ENCODE measurements at places on chromosomes 5 and 9.

- no peak for DNase-seq
Observed at GRCh38 chr5:66209794-66210193, 65.7 kb downstream of the SREK1 start.

GRCh38 chr5:146345240-146345577, 6.6 kb downstream of the POU4F3 start:
- DNase-seq, result no peak

DNA sequence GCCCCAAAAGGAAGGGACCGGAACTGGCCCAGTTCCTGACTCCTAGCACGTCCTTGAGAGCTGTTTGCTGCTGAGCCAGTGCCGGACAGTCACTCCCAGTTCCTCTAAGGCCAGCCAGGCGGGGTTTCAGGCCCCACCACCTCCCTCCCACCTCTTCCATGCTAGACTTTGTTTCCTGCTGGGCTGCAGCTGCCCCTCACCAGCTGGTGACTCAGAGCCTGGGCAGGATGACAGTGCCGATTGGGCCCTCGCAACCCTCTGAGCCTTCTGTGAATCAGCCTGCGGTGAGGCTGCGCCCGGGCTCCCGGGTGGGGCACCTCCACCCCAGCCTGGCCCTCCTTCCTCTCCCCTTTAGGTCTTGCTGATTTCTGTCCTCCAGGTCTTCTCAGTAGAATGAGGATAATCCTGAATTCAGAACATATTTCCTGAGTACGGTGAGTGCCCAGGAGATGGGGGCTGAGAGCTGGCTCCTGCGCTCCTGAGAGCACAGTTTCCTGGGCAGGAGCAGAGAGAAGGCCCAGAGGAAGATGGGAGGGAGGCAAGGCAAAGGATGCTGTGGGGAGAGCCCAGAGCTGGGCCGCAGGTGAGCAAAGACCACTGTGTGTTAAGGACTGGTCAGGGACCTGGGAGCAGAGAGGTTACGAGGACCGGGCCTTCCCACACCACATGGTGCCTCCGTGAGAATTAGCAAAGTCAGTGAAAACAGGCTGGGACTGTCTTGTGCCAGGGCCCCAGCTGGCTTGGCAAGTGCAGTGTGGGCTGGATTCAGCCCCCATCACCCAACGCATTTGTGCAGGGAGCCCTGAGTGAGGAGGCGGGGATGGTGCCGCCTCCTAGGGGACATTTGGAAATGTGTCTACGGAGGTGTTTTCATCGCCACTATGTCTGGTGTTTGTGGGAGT, 32.9 kb upstream of the STXBP1 start:
- DNase-seq, result peak; percentile 95

DNA sequence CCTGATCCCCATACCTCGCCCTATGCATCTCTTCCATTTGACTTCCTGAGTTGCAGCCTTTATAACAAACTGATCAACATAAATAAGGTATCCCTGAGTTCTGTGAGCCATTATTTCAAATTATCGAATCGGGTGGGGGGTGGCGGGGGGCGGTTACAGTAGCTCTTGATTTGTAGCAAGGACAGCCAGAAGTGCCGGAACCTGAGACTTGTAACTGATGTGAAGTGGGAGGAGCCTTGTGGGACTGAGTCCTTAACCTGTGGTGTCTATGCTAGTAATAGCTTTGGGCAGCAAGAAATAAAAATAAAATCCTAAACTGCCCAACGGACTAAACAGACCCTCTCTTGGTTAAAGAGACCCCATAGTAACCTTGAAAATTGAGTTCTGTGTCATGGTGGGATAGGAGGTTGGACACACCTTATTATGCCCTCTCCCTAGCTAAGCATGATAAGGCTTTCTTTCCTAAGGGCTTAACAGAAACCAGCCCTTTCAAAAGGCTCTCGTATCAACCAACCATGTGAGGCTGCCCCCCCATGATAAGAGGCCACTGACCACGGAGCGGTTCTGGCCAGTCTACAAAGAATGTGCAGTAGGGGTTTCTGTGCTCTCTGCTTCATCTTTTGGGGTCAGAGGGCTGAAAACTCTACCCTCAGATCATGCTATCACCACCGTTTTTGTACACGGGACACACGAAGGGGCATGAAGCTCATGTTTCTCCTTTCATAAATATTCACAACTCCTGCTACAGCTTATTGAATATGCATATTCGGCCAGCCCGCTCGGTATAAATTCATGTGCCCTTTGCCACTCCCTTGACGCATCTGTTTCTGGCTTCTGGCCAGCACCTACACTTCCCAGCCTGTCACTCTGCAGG, 39.5 kb upstream of the IQGAP2 start:
- no peak for DNase-seq

DNA sequence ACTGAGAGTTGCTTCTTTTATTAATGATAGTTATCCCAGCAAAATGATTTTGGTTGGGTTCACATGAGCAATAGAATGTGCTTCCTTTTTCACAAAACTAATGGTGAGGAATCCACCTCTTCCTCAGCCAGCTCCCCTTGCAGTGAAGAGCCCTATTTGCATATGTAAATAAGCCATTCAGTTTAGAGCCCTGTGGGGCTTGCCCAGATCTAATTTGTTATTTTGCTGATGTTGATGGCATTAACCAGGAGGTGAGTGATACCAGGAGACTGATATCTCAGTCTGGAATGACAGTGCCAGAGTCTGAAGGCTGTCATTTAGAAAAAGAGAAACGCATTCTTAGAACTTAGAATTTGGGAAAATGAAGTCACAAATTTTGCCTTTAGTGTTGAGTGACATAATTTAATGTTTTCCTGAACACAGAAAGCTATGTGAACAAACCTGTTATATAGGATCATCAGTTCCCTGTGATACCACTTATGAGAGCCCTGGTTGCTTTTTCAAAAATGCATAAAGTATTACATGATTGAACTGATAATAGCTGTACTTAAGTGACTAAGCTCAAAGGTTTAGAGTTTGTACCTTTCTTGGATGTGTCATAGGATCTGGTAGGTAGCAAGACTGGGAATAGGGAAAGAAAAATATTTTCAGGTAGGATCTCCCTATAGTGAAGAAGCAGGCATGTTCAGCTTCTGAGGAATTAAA, 271.6 kb downstream of the MAST4 start:
- no peak for DNase-seq

- peak; percentile 81 for DNase-seq
Observed at GRCh38 chr9:133184971-133185370, 21.3 kb upstream of the GBGT1 start.

GRCh38 chr5:90472783-90473395, 1.7 kb downstream of the MBLAC2 start:
- DNase-seq, result no peak

DNA sequence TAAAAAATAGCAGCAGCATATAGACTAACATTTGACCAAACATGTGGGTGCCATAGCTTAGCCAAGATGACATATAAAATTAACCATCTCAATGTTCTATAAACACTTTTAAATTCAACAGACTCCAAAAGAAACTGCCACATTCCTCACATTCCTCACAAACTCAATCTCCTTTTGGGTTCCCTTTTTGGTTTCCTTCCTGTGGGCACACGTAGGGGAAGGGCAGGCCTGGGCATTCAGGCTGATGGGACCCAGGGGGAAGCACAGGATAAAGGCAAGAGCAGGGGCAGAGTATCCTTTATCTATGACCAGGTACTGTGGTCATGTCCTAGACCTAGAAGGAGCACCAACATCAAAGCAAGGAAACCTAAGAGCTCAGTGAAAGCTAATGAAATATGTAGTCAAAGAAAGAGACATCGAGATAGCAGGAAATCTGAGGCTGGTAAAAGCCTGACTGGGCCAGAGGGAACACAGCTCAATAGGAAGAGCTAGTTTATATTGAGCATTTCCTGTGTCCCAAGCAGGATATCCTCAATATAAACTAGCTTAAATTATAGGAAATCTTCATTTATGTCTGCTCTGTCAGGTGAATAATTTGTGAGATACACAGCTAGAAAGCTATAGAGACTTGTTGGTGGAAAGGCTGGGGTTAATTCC, 13.6 kb upstream of the ERAP1 start:
- peak; percentile 3 for DNase-seq

DNA sequence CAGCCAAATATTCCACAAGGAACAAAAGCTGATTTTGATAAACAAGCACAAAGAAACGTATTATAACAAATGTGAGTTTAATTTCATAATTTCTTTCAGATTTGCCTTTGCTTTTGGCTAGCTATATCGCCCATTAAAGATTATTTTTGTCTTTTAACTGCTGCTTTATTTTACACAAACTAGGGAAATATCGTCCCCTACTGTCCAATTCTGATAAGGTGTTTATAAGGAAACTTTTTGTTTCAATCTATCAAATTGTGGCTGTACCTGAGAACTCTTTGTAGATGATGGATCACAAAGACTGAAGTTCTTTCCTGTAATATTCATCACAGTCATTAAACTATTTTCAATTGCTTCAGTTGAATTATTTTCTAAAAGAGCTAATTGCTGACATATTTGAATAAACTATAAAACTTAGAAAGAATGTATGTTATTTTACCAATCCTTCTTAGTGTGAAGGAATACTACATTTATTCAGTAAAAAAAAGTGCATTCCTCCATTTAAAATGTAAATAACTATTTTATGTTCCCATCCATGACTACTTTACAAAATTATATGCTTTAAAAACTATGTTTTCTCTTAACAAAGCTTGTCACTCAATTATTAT, 431.3 kb upstream of the ITGA1 start:
- peak; percentile 10 for DNase-seq

DNA sequence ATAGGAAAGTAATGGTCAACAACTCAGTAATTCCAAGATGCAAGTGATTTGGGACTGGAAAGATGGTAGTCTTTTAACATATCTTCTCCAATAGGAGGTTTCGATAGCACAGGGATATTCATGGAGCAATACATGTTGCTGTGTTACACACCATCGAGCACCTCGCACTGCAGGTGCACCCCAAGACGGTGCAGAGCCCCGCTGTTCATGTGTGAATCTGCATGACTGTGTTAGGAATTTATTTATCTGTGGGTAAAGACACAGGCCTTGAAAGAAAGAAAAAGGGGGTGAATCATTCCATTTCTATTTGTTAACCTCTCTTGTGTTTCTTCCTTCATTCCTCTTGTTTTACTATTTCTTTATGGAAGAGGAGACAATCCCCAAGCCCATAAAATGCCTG, 217.1 kb downstream of the EBF1 start:
- no peak for DNase-seq

- DNase-seq, result peak; percentile 58
Observed at GRCh38 chr9:121261107-121261460, 6.9 kb upstream of the GSN start.

GRCh38 chr9:136061405-136061804, 33.7 kb downstream of the NACC2 start:
- DNase-seq, result no peak

DNA sequence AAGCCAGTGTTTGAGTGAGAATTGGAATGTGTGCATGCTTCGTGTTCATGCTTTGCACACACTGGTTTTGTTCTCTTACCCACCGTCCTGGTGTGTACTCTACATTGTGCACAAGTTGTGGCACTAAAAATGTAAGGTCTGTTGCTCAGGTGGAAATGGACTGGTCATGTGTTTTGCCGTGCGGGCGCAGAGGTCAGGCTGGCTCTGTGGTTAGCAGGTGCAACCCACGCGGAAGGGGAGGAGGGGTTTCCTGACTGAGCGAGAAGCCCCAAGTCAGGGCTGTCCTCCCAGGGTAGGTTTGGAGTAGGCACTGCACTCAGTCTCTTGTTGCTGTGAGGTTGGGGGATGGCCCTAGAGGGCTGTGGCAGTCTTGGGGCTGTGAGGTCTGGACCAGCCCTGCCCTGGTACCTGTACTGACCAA, 86.6 kb downstream of the EHMT1 start:
- no peak for DNase-seq

- DNase-seq, result no peak
Observed at GRCh38 chr5:26329562-26330189, 708.7 kb downstream of the CDH9 start.

- no peak for DNase-seq
Observed at GRCh38 chr9:13915131-13915530, 398.8 kb downstream of the NFIB start.

- DNase-seq, result no peak
Observed at GRCh38 chr9:120710110-120710981, 3.9 kb downstream of the MEGF9 start.

DNA sequence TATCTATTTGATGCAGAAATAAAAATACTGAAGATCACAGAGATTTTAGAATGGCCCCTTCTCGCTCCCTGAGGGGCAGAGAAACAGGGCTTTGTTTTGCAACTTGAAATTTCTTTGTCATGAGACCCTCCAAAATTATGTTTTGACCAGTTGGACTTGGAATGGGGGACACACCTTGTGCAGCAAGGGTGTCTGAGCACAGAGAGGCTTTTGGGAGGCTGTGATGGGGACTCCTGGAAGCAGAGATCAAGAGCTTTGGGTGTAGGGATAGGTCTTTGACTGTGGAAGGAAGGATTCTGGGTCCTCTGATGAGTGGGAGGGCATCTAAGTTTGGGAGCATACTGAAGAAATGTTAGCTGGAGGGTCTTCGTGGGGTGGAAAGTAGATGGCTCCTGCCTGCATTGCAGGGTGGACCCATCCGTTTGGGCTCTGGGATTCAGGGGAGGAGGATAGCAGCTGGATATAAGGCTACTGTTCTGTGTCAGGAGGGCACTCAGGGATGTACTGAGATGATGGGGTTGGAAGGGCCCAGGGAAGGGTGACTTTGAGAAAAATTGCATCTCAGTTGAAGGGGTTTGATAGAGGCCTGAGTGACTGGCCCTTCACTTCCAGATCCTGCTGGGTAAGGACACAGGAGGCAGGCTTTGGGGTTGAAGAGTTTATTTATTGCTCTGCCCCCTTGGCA, 1.8 kb upstream of the MYORG start:
- DNase-seq, result no peak

GRCh38 chr5:81838307-81838906, 87.5 kb upstream of the SSBP2 start:
- DNase-seq, result peak; percentile 66

DNA sequence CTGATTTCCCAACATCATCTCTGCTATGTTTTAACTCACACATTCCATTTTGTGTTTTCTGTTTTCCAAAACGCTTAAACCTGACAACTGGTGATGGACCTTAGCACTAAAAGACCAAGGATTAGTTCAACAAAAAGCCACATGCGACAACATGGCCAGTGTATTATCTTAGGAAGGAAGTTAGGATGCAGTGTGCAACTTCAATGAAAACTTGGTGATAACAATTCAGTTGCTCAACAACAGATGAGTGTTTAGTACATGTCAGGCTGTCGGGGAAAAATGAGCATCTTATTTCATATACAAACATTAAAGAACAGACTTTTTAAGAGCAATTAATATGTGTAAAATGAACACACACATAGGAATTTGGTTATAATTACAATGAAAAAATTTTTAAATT, 780.0 kb downstream of the SEMA5A start:
- DNase-seq, result peak; percentile 43

Data from fibroblast of pulmonary artery (primary cell).